ENCODE measurements at places on chromosomes 11 and 22.

DNA sequence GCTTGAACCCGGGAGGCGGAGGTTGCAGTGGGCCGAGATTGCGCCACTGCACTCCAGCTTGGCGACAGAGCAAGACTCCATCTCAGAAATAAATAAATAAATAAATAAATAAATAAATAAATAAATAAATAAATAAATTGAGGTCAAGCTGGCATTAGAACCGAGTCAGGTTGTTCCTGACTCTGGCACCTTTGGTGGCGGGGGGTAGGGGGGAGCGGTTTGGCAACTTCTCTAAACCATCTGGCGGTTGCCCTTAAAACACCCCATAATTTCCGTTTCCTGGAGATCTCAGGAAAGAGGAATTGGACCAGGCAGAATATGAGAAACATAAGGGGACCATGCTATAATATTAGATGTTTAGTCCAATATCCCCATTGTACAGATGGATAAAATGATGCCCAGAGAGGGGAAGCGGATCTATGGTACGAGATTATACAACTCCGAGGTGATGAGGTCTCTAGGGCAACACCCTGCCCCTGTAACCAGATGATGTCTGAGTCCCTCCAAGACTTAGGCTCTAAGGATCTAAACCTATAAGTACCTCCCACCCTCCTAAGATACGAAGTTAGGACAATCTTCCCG, 785 bp downstream of the CLPB start:
- no peak for DNase-seq

- DNase-seq: no peak
Measured at GRCh38 chr11:14544611-14545010, 24.4 kb upstream of the PSMA1 start.

DNA sequence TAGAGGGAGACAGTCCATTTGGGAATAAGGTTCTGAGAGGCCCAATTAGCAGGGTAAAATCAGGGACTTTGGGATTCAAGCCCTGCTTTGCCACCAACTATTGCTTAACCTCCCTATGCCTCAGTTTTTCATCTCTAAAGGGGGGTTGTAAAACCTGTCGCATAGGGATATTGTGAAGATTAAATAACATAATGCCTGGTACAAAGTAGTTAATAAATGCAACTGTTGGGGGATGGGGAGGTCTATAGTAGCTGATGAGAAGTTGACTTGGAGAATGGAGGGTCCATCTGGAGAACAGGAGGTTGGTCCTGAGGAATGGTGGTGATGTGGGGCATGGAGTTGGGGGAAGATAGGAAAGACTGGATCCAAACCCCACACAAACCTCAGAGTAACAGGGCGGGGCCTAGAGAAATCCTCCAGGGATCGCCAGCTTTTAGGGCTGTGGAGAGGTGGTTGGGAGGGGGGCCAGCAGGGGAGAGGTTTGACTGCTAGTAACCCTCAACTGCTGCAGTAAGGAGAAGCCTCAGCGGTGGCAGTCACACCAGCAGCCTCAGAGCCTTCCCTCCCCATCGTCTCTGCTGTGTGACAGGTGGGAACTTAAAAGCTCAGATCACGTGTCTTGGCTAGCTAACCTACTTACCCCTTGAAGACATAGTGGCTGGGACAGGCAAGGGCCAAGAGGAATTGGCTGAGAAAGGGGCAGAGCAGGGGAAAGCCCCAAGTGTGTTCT, 1.1 kb upstream of the ABCG4 start:
- no peak for DNase-seq

GRCh38 chr22:44753189-44754042, 1.0 kb downstream of the ARHGAP8 start:
- no peak for DNase-seq

DNA sequence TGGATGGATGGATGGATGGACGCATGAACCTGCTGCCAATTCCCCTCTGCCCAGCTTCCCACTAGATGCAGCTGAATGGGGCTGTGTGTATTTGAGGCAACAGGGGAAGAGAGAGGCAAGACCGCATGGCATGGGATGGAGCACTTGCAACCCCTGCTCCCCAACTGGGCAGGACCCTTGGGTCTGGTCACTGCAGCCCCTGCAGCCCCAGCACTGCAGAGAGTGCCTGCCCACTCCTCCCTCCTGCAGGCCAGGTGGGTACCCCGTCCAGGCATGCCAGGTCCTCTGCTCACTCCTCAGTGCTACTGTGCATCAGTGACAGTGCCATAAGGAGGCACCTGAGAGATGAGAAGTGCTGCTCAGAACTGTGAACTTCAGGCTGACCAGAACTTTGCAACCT, 40.3 kb downstream of the OSBPL5 start:
- no peak for DNase-seq

DNA sequence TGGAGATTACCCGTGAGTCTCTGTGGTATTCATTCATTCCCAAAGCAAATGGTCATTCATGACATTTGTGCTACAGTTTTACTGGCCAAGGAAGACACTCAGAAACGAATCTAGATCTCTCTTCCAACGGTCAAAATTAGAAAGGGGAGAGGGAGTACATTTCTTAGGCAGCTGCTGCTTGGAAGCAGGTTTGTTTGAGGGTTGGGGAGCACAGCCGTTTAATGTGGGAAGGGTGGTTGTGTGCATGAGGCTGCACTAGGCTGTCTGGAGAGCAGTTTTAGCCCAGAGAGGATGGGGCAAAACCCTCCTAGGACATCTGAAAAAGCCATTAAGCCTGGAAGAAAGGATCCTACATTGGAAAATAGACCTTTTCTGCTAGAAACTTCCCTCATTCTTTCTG, 29.7 kb upstream of the TIMP3 start:
- no peak for DNase-seq

DNA sequence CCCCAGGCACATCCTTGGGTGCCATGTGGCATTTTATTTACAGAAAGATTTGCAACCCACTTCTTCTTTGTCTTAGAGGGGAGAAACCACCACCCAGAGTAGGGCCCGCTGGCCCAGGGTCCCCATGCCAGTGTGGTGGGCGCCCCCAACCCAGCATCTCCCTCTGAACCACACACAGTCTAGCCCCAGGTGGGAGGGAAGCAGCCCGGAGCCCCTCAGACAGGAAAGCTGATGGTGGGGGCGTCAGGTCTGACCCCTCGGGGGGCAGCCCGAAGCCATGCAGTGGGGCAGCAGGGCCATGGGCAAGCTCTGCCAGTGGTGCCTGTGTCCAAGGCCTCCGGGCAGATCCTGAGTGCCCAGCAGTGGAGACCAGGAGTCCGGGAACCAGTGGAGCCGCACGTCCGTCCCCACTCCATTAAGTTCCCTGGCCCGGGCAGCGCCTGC, 11.7 kb downstream of the TRPM5 start:
- DNase-seq: no peak

- DNase-seq: no peak
Measured at GRCh38 chr11:124493016-124493655, 47.6 kb upstream of the OR8B8 start.

GRCh38 chr22:20021196-20022181, 579 bp downstream of the TANGO2 start:
- no peak for DNase-seq

DNA sequence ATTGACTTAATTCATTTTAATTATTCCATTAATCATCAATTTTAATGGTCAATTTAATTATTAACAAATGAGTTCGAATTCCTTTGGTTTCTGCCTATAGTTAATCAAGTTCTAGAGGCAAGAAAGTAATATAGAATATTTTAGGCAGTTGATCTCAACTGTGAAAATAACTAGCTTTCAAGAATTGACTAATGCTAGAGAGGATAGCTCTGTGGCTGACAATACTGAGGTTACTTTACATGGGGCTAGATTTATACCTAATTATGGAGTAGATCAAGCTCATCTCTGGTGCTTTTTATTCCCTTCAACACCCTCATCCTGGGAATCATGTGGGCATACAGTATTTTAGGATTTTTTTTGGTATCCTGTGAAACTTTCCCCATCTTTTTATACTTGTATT, 259.4 kb downstream of the GRM5 start:
- no peak for DNase-seq

GRCh38 chr22:42160830-42161696, 30.5 kb upstream of the CYP2D6 start:
- no peak for DNase-seq

- DNase-seq: no peak
Measured at GRCh38 chr11:92253421-92253820, 28.8 kb downstream of the FAT3 start.

GRCh38 chr11:19547044-19547443, 165.6 kb upstream of the NAV2 start:
- no peak for DNase-seq

DNA sequence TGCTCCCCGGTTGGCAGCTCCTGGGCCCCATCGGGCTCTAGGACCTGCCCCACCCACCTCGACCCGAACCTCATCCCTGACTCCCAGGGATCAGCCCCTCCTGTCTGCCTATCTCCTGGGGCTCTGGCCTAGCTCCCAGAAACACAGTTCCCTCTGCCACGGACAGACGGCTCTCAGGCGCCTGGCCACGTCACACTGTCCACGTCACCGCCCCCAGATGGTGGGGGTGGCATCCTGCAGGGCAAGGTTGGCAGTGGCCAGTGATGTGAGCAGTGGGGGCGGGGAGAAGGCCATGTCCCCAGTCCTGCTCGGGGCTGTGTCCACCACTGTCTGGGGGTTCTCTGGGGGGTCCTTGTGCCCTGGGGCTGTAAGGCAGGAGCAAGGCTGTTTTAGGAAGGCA, 29.2 kb downstream of the SYT7 start:
- DNase-seq: no peak

DNA sequence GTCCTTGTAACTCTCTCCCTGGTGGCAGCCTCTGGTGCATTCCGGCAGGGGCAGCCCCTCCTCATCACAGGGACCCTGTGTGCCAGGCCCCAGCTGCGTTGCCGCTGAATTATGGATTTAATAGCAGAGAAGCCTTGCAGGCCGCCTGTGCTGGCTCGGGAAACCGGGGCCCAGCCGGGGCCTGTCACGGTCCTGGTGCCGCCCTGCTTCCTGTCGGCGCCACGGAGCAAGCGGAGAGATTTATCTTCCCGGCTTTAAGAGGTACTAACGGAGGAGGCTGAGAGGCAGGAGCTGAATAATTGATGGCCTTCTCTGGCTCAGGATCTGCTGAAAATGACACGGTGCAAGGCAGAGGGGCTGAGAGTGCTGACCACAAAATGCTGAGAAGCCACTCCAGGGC, 54.0 kb upstream of the CCDC188 start:
- DNase-seq: no peak

- peak; percentile 16 for DNase-seq
Measured at GRCh38 chr11:120344302-120345004, 8.2 kb downstream of the ARHGEF12 start.

GRCh38 chr11:111591187-111591960, 10.9 kb upstream of the SIK2 start:
- DNase-seq: no peak

DNA sequence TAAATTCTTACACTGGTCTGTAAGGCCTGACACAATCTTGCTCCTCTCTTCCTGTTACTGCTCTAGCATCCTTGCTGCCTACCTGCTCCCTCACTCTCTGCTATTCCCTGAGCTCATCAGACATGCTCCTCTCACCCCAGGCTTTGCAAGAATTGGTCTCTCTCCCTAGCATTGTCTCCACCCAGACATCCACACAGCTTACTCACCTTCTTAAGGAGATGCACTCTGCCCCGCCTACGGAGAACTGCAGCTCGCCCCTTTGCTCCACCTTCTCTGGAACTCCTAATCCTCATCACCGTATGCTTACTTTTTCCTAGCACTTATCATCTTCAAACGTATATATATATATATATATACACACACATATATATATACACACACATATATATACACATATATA, 23.3 kb upstream of the TMPRSS5 start:
- DNase-seq: no peak

GRCh38 chr11:10414659-10415058, 40.4 kb upstream of the AMPD3 start:
- no peak for DNase-seq

DNA sequence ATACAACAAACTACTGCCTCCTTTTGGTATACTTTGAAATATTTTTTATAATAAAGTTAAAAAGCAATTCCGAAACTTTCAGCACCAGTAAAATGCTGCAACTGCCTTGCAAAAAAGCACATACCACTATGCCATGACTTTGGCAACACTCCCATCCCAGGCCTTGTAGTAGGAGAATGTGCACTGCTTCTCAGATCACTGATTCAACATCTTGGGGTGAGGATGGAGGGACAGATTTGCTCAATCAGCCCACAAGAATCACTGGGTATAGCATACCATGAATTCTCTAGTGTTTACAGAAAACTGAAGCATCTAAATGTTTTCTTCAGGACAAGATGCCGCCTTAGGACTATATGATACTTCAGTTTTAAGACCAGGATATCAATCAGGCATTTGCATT, 14.9 kb downstream of the EIF4ENIF1 start:
- DNase-seq: no peak

DNA sequence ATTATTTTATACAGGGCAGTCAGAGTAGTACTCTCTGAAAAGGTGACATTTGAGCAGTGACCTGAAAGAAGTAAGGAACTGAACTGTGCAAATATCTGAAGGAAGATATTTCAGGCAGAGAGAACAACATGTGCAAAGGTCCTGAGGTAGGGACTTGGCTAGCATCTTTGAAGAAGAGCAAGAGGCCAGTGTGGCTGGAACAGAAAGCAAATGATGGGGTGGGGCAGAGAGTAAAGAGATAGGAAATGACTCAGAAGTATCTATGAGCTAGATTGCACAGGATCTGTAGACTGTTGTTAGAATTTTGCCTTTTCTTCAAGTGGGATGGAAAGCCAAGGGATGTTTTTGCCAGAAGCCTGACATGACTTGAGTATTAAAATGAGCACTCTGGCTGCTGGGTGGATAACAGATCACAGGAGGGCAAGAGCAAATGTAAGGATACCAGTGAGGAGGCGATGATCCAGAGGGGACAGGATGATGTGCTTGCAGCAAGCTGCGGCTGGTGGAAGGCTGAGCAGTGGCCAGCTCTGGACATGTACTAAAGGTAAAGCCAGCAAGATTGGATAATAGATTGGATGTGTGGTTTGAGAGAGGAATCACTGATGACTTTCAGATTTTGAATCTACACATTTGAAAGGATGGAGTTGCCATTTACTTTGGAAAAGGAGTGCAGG, 33.2 kb upstream of the TTC12 start:
- DNase-seq: no peak

Data from stimulated activated CD4-positive, alpha-beta T cell treated with anti-CD3 and anti-CD28 coated beads, Interleukin-1b, Interleukin-23, amount 100 ng/mL, for 48 hours (primary cell).